ENCODE measurements at places on chromosomes 3 and 15.

DNA sequence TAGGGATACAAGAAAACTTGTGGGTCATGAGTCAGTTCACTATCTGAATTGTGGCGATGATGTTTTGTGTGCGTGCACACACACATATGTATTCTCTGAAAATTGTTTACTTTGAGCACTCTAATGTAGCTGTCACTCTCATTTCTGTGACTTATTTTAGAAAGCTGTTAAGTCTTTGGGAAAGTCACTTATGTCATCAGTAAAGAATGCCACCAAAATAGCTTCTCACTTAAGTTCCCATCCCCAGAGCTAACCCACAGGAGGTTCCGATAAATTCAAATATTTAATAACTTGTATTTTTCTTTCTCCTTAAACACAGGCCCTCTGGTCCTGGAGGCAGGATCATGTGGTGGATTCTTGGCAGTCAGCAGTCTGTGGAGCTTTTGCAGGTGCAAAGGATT, 138.3 kb downstream of the LRIG1 start:
- peak; percentile 96 for DNase-seq

- no peak for DNase-seq
Observed at GRCh38 chr3:44862226-44862637, 520 bp downstream of the TMEM42 start.

- DNase-seq = no peak
Observed at GRCh38 chr15:38187630-38188313, 64.9 kb upstream of the SPRED1 start.

GRCh38 chr3:128348805-128349531, 117.7 kb downstream of the DNAJB8 start:
- DNase-seq = no peak

GRCh38 chr3:170814822-170815221, 55.2 kb downstream of the RPL22L1 start:
- DNase-seq = no peak

DNA sequence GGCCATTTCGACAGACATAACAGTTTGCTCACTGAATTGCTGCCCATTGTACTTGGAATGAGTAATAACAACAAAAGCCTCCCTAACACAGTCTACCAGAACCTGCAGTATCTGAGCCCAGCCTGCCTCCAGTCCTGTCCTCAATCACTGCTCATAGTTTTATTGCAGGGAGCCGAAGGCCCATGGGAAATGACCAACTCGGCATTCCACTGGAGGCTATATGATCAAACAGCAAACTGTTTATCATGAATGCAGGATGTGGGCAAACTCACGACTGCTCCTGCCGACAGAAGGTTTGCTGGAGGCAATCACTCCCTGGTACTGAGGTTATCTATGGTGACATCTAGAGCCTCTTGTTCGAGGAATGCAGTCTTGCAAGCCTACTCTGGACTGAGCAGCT, 46.3 kb downstream of the LSM3 start:
- DNase-seq = no peak
